NCI-H1092 treated with DMSO at 0.1 percent for 48 hours (cell line): ENCODE measurements at places on chromosomes 4 and X.

GRCh38 chr4:139005774-139006173 is 9.8 kb upstream of the NOCT start:
- DNase-seq: no peak

DNA sequence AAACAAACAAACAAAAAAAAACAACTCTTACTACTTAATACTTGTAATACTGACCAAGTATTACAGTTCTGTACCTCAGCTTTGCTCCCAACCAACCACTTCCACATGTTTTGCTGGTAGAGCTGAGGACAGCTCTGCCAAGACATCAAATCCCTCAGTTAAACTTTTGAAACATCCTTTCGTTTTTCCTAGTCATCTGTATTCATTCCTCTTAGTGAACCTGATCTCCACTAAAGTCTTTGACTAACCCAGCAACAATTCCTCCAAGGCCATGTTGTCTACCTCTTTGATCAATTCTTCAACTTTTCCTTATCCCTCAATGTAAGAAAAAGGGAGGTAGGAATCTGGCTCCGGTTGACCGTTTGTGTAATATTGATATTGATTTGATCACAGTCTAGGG is 247.5 kb downstream of the ARHGAP24 start:
- no peak for DNase-seq

- no peak for DNase-seq
Measured at GRCh38 chr4:89800527-89801103, 36.3 kb downstream of the SNCA start.

DNA sequence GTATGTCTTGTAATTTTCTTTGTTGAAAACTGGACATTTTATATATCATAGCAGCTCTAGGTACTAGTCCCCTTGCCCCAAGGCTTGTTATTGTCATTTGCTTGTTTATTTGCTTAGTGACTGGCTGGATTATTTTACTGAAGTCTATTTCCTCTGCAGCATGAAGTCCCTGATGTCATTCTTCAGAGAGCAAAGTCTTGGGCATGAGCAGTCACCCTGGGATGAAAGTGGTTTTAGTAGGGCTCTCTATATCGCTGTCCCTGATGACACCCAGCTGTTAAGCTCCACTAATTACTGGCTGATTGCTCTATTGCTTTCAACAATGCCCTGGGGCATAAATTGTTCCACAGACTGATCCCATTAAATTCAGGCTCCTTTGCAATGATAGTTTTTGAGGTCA is 113.5 kb upstream of the USP9X start:
- no peak for DNase-seq

DNA sequence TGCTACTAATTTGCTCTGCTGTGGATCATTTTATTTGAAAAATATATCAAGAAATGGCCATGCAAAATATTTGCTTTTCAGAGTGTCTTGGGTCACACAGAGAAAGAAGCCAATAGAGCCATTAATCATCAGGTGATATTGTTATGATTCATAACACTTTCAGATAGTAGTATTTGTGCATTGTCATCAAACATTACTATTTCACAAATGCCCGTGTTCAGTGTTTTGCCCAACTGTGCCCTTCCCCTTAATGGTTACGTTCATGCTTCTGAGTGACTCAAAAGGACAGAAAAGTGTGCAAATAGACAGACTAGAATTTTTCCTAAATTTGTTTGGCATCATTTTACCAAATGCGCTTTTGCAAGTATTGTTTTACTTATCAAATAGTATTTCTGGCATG is 46.5 kb downstream of the PHOX2B start:
- DNase-seq: no peak

DNA sequence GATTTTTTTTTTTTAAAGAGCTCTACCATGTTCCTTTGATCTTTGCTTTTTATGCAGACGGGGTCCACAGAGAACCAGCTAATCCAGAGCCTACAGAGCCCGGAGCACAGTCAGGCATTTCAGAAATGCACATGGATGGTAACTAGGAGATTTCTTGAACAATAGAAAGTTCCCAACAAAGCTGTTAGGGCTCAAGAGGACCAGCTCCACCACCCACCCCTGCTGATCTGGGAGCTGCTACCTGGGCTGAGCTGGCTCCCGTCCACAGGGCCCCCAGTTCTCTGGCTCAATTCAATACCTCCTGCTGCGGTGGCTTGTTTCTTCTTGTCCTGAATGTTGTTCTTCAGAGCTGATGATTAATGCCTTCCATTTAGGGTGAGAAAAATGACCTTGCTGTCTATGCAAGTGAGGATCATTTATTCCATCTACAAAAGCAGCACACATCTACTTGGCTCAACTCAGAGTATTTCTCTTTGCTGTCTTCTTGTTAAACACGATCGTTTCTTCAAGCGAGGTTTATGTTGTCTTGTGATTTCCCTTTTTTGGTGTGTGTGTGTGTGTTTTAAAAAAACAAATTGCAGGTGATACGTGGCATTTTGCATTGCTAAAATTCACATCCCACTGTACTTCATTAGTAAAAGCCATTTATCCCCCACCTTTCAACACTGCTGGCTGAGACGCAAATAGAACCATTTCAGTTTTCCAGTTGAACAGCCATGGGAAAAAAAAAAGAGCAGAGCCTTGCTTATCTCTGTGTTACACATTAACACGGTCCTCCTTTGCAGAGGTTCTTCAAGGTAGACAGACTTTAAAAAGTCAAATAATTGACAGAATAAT is 31.3 kb downstream of the IGFBP7 start:
- peak; percentile 16 for DNase-seq

GRCh38 chrX:12227412-12228041 is 89.3 kb downstream of the FRMPD4 start:
- no peak for DNase-seq

DNA sequence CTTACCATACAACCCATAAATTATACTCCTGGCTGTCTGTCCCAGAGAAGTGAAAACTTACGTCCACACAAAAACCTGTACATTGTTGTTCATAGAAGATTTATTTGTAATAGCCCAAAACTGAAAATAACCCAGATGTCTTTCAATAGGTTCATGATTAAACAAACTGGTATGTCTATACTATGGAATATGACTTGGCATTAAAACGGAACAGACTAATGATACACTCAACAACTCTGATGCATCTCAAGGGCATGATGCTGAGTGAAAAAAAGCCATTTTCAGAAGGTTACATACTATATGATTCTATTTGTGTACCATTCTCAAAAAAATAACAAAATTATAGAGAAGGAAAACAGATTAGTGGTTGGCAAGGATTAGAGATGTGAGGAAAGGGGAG is 11.6 kb upstream of the MND1 start:
- DNase-seq: no peak

DNA sequence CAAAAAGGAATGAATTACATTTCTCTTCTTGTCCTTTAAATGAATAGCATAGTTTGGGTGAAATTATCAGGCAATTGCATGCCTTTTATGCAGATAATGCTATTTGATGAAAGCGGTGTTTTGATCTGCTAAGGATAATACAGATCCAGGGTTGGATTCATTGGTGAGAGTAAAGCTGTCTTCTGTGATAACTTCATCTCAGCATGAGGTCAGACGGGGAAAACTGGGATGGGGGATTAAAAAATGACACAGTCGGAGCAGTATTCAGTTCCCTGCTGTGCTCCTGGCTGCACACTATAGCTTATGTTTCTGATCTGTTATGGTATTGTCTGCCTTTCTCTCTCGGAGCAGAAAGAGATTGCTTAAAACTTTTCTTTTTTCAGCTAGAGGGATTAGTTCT is 105.9 kb upstream of the TENM3 start:
- no peak for DNase-seq

DNA sequence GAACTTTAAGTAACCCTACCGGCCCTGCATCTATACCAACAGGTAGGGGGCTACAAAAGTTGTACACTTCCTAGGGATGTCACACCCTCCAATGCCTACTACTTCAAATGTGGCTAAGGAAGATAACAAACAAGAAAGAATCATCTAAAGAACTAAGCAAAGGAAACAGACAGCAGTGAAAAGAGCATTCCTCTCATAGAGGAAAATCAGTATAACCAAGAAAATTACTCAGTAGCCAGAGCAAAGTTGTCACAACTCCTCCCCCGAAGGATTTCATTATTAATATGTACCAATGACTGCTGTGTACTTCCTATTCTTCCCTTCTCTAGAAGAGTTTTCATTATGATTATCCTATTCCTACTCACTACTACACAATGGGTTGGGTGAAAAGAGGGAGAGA is 12.6 kb downstream of the ANKRD17 start:
- no peak for DNase-seq

DNA sequence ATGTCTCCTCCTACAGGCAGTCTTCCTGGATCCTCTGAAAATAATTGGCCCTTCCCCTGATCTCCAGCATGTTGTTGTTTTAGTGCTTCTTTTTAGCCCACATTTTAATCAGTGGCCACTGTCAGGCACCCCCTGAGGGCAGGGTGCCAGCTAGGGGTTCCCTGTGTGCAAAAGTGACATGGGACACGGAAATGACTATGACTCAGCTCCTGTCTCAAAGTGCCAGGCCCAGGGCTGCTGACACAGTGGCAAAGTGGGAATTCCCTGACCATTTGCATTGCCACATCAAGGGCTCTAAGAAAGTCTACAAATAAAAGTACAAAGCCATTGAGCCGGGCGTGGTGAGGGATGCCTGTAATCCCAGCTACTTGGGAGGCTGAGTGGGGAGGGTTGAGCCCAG is 24.8 kb downstream of the HMX1 start:
- no peak for DNase-seq

- DNase-seq: no peak
Measured at GRCh38 chr4:113539408-113539807, 222.1 kb downstream of the CAMK2D start.

DNA sequence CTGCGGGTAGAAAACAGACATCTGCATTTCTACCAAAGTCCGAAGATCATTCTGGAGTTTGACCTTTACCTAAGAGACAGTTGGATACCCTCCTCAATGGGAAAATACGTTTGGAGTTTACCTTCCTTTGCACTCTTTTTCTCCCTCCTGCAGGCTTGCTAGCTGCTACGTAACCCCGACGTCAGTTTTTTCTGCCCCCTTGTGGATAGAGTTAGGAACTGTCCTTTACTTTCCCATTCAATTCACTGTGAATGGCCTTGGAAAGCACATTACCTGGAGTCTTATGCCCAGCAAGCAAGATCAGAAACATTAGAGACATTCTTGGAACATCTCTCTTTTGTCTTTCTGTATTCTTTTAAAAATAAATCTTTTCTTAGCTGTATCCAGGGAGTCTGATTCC is 250.7 kb downstream of the NAP1L3 start:
- DNase-seq: peak; percentile 13

DNA sequence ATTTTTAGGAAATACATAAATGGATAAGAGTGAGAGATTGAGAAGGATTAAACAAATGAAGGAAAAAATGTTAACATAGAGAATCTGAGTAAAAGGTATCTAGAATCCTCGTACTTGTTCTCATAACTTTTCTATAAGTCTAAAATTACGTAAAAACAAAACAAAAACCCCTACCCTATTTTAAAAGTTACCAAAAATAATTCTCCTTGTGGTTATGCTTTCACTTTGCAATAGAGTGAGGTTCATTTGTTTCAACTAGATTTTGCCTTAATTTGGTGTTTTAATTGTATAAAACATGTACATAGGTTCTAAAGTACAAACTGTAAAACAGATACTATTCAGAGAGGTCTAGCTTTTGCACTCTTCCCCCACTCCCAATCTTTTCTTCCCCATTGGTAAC is 3.8 kb upstream of the GPR34 start:
- no peak for DNase-seq

- no peak for DNase-seq
Measured at GRCh38 chr4:127922226-127922625, 41.5 kb downstream of the PLK4 start.

DNA sequence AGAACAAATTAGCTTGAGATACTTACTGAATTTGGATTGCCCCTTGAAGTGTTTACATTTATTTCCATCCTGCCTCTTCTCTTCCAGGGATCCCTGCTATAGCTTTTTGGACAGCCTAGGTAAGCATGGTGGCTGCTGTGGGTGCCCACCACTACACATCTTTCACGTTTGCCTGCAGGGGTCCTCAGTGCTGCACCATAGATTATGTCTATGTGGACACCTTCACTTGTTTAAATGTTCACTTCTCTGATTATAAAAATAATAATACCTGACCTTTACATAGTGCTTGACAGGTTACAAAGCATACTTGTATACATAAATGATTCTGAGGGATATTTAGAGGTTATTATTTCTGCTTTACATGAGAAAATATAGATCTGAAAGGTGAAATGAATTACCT is 67.9 kb upstream of the SLC4A4 start:
- DNase-seq: peak; percentile 25

DNA sequence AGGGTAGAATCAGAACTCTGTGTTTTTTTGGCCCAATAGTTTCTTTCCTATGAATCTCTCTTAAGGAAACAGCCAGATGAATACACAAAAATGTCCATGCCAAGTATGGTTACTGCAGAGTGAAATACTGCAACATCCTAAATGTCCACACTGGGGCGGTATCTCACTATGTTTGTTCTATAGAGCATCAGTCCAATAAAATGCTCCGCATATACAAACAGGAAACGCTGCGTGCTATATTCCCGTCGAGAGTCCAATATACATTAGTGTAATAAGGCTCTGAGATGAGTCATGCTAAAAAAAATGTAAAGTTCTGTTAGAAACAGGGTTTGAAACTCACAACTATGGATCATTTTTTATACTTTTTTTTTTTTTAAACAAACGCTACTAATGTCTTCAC is 72.9 kb upstream of the ENOX2 start:
- DNase-seq: peak; percentile 34

DNA sequence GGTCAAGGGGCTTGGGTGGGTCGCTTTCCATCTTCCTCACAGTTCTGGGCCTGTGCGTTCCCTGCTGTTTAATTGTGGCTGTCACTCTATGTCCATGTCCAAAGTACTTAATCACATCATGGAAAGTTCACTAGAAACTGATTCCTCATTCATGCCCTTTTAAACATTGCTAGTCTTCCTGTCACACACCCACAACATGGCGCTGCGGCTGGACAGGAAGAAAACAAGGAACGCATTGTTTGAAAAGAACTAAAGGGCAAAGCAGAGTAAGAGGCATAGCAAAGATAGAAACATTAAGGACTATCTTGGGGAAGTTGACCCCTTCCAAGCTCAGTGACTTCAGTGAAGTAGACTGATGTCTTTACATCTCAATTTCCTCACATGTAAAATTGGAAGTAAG is 18.4 kb downstream of the PNPLA4 start:
- DNase-seq: no peak

GRCh38 chr4:53196882-53197771 is 168.7 kb downstream of the SCFD2 start:
- DNase-seq: peak; percentile 65

GRCh38 chr4:33104273-33104672 is 2384.1 kb downstream of the PCDH7 start:
- DNase-seq: no peak

- no peak for DNase-seq
Measured at GRCh38 chrX:23884427-23885024, 23.2 kb downstream of the APOO start.

DNA sequence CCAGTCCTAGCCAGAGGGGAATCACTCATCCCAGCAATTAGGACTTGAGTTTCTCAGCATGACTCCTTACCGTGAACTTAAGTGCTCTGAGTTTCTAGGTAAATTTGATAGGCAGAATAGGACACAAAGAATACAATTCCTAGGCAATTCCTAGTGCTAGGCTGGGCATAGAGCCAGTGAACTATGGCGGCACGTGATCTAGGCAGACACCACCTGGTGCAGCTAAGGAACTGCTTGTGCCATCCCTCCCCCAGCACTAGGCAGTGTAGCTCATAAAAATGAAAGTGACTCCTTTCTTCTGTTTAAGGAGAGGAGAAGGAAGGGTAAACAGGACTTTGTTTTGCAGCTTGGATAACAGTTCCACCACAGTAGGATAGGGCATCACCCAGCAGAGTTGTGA is 736.3 kb upstream of the PCDH7 start:
- DNase-seq: no peak

GRCh38 chrX:38798956-38799355 is 2.3 kb upstream of the MID1IP1 start:
- DNase-seq: no peak

GRCh38 chr4:47882228-47882627 is 32.2 kb downstream of the NFXL1 start:
- no peak for DNase-seq
